ENCODE measurements at places on chromosomes 6 and 20.

GRCh38 chr20:58160451-58161061 lies 67.9 kb downstream of the ANKRD60 start:
- no peak for DNase-seq

GRCh38 chr6:89145091-89145955 lies 532 bp upstream of the PM20D2 start:
- no peak for DNase-seq

- no peak for DNase-seq
These were observed 141.7 kb downstream of the ADGRG6 start for GRCh38 chr6:142443532-142443931.

GRCh38 chr20:34108616-34109174 lies 3.3 kb downstream of the EIF2S2 start:
- no peak for DNase-seq

DNA sequence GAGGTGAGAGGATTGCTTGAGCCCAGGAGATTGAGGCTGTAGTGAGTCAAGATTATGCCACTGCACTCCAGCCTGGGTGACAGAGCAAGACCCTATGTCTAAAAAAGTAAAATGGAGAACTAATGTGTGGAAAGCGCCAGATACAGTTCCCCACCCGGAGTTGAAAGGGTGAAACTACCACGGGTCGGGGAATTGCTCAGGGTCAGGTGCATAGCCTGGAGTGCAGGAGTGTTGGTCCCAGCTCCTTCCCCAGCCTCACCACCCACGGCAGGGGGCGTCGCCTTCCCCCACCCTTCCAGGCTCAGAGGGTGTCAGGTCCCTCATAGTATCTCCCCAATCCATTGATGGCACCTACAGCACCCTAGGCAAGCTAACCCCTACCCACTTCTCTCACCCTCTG lies 26.1 kb downstream of the C20orf203 start:
- DNase-seq: no peak

All from nucleus accumbens (tissue), 56 donors.